Mucosa of gallbladder (tissue), 1 donor: ENCODE measurements at places on chromosomes 12 and 14. TPM values are rescaled to one million over a fixed set of nuclear protein-coding genes. Genes with fewer than 3 reads are reported as not detected.
A peak's percentile ranks its signal among the peaks of the same experiment; 100 is the strongest.

Gene ADGRD1
- total RNA-seq: 96.1 TPM

Gene TAS2R7
- not detected for total RNA-seq

- no peak for DNase-seq
Measured at GRCh38 chr12:114406316-114406983, 506 bp upstream of the TBX5 start.

DNA sequence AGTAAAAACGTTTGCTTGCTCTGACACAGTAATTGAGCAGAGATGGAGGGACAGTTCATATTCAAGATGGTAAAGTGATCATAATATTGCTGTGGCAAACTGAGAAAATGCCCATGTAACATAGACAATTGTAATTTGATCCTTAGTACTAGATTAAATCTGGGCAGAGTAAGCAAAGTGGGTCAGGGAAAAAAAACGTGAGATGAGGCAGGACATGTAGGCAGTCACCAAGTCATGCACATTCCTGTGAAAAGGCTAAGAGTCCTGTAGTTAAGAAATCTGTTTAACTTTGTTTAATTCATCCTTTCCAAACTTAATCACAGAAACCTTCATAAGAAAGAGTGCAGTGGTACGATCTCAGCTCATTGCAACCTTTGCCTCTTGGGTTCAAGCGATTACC, 16.1 kb downstream of the BTBD7 start:
- DNase-seq: no peak

GRCh38 chr14:48247977-48248376, 572.6 kb upstream of the MDGA2 start:
- DNase-seq: no peak

GRCh38 chr12:132285991-132286681, 43.3 kb downstream of the GALNT9 start:
- peak; percentile 66 for DNase-seq

DNA sequence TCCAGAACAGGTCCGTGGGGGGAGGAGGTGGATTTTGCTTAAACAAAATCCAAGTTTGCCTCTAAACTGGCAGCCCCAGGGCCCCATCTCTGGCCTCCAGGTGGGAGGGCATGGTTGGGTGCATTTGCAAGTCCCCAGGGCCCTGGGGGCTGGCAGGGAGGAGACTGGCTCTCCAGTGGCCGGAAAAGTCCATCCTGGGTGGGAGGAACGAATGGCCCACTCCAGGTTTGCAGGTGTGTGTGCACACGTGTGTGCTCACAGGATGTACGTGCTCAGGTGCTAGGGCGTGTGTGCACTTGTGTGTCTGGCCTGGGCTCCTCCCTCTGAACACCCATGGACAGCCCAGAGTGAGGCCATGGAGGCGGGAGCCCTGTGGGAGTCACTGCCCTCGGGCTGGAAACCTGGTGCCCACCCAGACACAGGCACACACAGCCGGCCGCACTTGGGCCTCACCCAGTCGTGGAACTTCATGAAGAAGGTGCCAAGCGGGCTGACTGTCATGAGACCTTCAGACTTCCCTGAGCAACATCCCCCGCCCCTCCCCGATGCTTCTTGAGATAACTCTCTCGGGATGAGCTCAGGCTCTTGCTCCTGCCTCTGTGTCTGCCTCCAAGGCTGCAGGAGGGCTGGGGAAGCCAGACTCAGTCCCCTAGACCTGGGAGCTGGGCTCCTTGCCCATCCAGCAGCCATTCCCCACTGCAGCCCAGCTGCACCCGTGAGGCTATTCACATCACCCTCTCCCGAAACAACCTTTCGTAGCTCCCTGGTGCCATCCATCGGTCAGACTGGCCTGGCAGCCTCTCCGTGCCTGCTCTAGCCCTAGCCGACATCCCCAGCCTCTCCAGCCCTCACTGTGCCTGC, 9.4 kb downstream of the AHNAK2 start:
- DNase-seq: peak; percentile 53

Gene SIX6
- not detected for total RNA-seq

Gene OR4K1
- not detected for total RNA-seq

GRCh38 chr12:123828854-123829547, 66.9 kb downstream of the DNAH10 start:
- no peak for DNase-seq

DNA sequence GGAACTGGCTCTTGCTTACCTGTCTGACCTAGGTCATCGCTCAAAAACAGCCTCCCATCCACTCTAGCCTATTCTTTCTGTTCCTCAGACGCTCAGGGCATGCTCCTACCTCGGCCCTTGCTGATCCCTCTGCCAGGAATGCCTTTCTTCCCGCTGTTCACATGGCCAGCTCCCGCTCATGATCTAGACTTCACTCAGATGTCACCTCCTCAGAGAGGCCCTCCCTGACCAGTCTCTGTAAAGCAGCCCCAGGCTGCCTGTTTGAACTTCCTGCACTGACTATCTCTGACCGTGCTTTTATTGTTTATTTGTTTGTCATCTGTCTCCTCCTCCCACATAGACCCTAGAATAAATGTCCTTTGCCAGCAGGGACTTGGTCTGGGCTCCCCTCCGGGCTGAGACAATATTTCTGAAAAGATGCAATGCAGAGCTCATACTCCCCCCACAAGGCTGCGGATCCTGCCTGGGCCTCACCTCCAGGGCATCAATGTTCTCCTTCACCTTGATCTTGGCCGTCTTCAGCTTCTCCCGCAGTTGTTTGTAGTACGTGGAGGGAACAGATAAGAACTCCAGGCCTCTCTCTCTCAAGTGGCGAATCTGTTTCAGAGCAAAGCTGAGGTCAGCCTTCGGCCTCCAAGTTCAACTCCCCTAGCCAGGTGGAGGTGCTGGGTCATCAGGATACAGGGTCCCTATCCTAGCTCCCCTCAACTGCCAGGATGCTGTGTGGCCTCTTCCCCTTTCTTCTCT, 15.2 kb downstream of the HPD start:
- no peak for DNase-seq

- peak; percentile 67 for DNase-seq
Measured at GRCh38 chr14:105476097-105476830, 1.6 kb downstream of the CRIP2 start.

DNA sequence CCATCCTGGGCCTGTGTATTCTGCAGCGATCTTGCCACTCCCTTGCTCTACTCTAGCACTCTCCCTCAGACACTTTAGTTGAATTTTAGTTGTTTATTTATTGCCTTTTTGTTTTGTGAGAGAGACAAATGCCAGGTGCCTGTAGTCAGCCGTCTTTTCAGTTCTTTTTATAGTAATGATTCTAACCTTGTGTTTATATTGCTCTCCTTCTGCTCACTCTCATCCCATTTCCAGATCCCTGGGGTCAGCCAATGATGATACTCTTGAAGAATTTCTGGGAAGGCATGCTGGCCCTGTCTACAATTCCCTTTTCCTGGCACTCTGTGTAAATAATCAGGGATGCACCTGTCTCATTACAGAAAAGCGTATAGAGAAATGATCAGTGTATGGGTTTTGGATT, 334.1 kb upstream of the MIS18BP1 start:
- DNase-seq: no peak

Gene PRIMA1
- 5.0 TPM for total RNA-seq

GRCh38 chr12:68508576-68508975, 102.1 kb upstream of the RAP1B start:
- DNase-seq: no peak

DNA sequence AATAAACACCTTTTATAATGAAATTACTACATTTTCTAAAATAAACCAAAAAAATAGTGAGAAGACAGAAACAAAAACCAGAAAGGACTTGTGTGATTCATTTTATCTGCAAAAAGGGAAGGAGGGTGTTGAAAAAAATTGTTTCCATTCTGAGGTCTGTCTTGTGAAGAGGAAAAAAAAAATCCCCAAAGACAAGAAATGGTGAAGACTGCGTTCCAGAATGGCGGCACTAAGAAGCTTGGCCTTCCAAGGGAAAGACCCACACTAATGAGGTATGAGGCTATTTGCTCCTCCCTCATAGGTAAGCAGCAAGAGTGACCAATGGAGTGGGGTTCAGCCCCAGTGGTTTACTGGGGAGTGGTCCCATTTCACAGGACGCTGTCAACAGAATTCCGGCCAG, 35.0 kb downstream of the GNPTAB start:
- no peak for DNase-seq

Gene LALBA
- total RNA-seq: not detected

Gene HOXC12
- total RNA-seq: not detected

Gene WSCD2
- 0.26 TPM for total RNA-seq

DNA sequence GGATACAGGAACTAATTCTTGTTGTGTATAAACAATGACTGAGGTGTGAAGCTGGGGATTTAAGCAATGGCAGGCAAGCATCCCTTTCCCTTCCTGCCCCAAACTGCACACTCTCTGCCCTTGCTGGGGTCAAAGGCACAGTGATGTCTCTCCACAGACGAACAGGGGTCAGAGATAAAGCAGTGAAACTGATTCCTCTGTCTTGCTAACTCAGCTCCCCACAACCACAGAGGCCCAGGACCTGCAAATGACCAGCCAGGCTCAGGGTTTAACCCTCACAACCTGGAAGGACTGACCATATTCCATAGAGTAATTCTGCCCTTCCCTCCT, 67.2 kb downstream of the CCDC88C start:
- no peak for DNase-seq

DNA sequence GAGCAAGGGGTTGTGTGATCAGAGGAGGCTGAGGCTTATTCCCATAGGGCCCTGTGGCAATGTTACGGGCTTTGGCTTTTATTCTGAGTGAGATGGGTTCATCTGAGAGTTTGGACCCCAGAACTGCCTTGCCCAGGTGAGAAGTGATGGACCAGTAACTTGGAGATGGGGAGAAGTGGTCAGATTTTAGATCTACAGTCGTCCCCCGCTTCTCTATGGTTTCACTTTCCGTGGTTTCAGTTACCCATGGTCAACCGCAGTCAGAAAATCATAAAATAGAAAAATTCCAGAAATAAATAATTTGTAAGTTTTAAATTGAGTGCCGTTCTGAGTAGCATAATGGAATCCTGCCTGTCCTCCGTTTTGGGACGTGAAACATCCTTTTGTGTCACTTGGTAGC, 40.2 kb upstream of the PPP1CC start:
- DNase-seq: no peak

GRCh38 chr14:94761997-94762377, 7.9 kb downstream of the GSC start:
- no peak for DNase-seq

Gene RAB35
- 53.1 TPM for total RNA-seq

Gene OS9
- 249 TPM for total RNA-seq

Gene KERA
- not detected for total RNA-seq
